IPS DF 6.9 (cell line): ENCODE measurements at places on chromosomes 6 and 20.

DNA sequence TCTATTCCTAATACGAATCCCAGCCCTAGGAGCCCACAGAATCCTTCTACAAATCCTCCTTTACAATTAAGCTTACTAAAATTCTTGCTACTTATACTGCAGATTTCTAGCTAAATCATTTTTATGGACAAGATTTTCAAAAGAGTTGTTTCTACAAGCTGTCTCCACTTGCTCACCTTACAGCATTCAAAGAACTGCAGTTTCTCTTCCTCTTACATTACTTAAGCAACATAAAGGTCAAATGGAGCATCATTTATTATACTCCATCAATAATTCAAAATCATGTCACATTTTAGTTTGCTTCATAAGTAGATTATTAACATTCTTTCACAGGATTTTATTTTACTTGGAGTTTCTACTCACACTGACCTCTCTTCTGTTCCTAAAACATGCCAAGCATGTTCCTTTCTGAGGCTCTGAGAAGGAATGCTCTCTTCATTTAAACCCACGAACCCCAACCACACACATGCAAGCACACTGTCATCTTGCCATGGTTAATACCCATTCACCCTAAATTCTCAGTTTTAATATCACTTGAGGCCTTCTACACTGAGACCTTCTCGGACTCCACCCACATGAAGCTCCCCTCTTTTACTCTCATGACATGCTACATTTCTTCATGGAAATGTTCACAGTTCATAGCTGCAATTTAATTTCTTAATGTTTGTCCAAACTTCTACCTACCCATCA is 388.2 kb downstream of the TBC1D32 start:
- no peak for DNase-seq

- no peak for DNase-seq
These were observed 35.8 kb downstream of the RIPOR2 start for GRCh38 chr6:24899997-24900325.

GRCh38 chr6:39806278-39806677 is 14.1 kb downstream of the DAAM2 start:
- no peak for DNase-seq

- DNase-seq, result no peak
These were observed 6.9 kb downstream of the TAB2 start for GRCh38 chr6:149324428-149324827.

DNA sequence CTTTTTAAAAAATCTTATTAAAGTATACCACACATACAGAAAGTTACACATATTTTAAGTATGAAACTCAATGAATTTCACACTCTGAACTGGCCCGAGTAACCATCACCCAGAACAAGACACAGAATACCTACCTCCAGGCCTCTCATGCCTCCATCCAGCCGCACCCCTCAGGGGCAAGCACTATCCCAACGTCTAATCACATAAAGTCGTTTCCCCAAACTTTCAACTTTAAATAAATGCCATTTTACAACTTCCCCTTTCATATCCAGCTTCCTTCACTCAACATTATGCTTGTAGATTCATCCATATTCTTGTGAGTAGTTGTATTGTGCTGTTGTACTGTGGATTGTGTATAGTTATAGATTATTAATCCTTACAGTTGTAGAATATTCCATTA is 539.1 kb downstream of the CD83 start:
- DNase-seq, result no peak

DNA sequence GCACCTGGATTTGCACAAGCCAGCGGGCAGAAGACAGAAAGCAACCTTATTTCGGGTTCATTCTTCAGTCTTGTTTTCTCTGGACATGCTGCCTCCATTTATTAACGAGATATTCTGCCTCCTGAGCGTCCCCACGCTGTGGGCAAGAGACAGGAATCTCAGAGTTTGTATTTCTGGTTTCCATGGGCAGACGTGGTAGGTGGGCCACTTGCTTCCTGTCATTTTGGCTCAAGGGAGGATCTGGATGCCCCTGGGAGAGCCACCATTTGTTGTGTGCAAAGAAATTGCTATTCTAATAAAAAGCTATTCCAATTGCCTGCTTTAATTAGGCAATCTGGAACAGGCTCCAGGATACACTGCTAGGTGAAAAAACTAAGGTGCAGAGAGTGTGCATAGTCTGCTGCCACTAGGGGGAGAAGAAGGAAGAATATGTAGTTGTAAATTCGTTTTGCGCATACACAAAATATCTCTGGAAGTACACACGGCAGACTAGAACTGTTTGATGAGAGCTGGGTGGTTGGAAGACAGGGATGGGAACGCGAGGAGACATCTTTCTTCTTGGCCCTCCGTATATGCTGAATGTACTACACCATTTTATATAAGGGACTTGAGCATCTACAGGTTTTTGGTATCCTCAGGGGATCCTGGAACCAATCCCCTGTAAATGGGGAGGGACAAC is 30.1 kb upstream of the SLC16A10 start:
- DNase-seq, result no peak

GRCh38 chr6:158987657-158988056 is 12.3 kb downstream of the RSPH3 start:
- no peak for DNase-seq

DNA sequence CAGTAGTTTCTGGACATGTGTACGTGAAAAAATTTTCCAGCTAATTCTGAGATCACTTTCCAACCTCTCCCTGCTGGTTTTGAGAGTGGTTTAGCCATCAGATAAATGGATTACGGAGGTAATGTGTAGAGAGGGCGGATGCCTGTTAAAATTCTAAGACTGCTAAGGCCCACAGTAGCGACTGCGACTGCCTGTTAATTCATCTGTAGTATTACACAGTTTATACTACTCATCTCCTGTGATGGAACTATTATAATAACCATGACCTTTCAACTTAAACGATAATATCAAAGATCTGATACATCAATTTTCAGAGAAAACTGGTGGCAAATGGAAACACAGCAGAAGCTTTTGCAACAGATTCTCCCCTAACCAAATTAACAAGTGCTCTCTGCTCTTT is 102.3 kb downstream of the IRF4 start:
- DNase-seq, result no peak

GRCh38 chr6:116580198-116580597 is 8.9 kb downstream of the RWDD1 start:
- DNase-seq, result no peak

GRCh38 chr6:55445648-55446204 is 118.5 kb downstream of the GFRAL start:
- peak; percentile 4 for DNase-seq

DNA sequence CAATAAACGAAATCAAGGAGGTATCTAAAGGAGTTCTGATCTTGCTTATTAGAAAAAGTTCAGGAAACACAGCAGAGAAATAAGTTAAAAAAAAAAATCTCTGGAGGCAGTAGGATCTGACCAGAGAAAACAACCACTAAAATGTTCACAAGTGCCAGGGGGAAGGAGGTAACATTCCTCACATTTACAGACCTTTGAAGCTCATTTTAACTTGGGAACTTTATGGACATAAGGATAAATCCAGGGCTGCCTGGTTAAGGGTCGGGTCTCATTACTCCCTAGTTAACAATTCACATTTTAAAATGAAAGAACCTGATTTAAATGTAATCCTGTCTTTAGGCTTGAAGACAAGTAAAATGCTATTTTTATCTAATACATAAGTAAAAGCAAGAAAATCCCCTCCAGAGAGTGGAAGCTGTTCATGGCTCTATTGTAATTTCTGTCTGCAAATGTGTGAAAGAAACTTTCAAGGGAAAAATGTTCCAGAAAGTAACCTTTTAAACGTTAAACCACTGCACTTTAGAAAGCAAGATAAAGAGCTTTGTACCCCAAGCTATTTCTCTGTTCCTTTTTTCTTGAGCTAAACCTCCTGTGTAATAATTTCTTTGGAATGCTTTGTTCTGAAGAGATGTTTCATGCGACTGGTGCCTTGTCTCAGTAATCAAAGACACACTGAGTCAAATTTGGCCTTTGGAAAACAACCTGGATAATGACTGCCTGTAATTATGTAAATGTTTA is 38.2 kb downstream of the MYLIP start:
- DNase-seq, result no peak

- DNase-seq, result no peak
These were observed 897 bp downstream of the CHD6 start for GRCh38 chr20:41617059-41617901.

GRCh38 chr6:104599821-104600638 is 259.7 kb downstream of the HACE1 start:
- DNase-seq, result no peak

GRCh38 chr6:114061741-114062140 is 90.8 kb upstream of the HDAC2 start:
- DNase-seq, result no peak

GRCh38 chr20:4626228-4626627 is 95.5 kb upstream of the PRND start:
- DNase-seq, result no peak

DNA sequence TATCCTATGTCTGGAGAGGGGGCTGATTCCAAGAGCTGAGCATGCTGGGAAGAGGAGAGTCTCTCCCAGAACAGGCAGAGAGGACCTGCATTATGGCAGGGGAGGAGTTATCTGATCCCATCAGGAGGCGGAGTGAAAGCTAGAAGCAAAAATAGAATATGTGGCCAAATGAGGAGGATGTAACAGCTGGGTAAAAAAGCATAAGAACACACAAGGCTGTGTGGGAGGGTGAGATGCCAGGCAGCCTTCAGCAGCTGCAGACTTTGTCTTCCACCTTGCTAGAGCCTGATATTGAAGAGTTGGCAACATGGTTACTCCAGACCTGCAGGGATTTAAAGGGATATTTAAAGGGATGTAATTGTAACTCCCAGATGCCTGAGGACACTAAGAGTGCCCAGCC is 167.1 kb downstream of the PTPRT start:
- DNase-seq, result no peak

DNA sequence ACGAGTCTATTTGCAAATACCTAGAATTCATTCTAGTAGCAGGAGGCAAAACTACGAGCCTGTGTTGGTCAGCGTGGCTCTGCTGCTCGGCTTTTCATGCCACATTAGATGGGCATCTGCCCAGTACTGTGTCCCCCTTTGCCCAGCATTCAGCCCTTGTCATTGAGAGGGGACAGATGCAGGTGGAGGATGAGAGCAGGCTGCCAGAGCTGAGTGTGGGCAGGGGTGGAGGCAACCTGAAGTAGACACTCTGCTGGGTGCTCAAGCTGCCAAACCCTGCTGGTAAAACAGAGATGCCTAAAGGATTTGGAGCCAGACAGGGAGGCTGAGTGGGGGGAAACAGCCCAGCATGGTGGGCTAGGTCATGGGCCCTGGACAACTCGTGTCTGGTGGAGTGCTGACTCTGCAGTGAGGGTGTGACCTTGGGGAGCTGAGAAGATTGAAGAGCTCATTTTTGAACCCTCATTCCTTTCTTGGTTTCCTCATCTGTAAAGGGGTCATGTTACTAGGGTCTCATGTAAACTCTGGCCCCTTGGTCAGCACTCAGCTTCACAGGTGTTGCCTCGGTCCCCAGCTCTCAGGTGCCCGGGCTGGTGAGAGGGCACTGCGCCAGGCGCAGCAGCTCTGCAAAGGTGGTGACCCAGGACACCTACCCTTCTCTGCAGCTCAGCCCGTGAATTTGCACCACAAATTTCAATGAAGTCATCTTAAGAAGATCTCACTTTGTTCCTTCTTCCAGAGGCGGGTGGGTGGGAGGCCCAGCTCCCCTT is 64.2 kb upstream of the BHLHE23 start:
- DNase-seq, result no peak

- DNase-seq, result no peak
These were observed 9.6 kb downstream of the IGF2R start for GRCh38 chr6:159978291-159979135.
